ENCODE measurements at places on chromosomes 3 and 15.
A peak's percentile ranks its signal among the peaks of the same experiment; 100 is the strongest.

GRCh38 chr15:78131295-78132061 lies at the start of gene CIB2:
TSS of gene CIB2 (minus strand) at chr15:78131445. CDS start at chr15:78131215, 230 bp downstream.
- peak; percentile 26 for DNase-seq

- DNase-seq, result no peak
These were observed 1.7 kb upstream of the PIAS1 start for GRCh38 chr15:68052431-68052830.

- no peak for DNase-seq
These were observed 98.1 kb downstream of the CORO2B start for GRCh38 chr15:68676926-68677325.

- DNase-seq, result no peak
These were observed 116.4 kb upstream of the AGBL1 start for GRCh38 chr15:85963262-85963760.

GRCh38 chr15:31130576-31131237 lies 29.2 kb upstream of the TRPM1 start:
- no peak for DNase-seq

- no peak for DNase-seq
These were observed 208.8 kb downstream of the SV2B start for GRCh38 chr15:91308855-91309254.

DNA sequence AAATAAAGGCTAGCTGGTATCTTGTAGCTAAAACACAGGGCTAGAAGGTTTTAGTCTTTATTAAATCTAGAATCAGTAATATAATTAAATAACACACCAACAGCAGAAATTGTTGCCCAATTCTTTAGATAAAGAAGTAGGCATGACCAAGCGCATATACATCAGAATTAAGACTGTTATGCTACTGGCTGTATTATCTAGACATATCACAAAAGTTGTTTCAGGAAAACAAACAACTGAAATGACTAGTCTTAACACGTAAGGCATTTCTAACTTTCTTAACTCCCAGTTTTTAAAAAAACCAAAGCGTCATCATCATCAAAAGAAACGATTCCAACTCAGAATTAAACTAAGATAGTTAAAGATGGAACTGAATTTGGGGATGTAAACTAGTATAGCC lies 55.4 kb downstream of the EMC4 start:
- DNase-seq, result no peak

DNA sequence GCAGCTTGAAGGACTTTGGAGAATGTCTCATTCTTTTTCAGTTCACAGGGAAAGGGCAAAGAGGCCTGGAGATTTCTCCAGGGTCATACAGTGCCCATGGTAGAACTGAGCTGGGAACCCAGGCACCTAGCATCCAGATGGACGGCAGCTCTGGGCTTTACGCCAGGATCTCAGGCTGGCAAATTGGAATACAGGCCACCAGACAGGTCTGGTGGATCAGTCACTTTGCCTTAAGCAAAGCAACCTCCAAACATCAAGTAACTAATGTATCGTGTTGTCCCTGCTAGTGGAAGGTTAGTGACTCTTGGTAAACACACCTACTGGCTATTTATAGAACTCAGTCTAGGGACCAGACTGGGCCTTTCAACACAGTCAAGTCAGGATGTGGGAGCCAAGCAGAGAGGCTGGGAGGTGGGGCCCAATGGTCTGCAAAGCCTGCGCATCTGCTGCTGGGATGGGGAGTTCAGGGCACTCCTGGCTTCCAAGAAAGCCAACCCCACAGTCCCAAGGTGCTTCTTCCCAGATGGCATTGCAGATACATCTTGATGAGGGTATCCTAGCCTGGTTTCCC lies 30.2 kb downstream of the RPLP1 start:
- no peak for DNase-seq

DNA sequence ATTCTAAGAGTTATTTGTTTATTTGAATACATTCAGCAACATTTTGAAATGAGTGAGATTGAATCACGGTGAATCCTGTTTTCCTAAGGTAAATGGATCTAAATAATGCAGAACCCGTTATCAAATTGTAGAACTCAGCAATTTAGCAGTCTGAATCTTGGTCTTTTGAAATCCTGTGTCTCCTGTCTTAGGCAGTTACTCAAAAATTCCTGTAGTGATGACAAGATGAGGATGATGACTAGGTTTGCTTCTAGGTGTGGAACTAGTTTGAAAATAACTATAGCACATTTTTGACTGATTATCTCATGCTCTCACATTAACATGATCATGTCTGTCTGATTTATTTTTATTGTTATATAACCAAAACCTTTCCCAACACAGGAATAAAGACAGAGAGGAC lies 115.0 kb downstream of the RAP2B start:
- DNase-seq, result no peak

GRCh38 chr15:37698679-37699078 lies 235.8 kb upstream of the TMCO5A start:
- no peak for DNase-seq

DNA sequence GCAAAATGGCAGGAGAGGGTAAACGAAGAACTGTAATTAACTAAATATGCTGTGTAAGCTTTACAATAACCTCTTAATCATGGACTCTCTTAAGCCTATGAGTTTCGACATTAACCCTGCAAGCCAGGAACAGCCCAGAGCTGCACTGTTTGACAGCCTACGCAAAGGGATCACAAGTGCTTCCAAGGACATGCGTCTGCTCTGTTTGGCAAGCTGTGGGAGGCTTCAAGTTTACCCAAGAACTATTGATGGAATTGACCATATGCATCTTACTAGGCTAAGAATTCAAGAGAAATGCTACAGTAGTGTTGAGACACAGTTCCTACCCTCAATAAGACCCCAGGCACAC lies 66.0 kb downstream of the PDZRN3 start:
- no peak for DNase-seq

GRCh38 chr3:136734382-136735070 lies 17.7 kb downstream of the STAG1 start:
- no peak for DNase-seq
